Kasumi-1 (cell line): ENCODE measurements at places on chromosomes 4 and X.

DNA sequence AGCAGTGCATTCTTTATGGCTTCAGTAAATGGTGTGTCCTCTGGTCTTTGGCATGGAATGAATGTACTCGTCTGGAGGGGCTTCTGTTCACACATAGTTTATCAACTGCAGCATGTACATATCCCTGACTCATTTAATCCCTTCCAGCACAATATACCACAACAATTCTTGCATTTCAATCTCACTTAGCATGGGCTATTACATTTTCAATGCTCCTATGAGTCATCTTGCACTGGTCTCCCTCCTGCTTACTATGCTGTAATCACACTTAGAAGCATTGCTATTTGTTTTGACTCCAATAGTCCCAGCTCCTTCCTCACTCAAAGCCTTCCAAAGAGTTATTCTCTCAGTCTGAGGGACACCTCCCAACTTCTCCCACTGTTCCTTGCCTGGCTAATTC lies 180.9 kb upstream of the NUDT10 start:
- no peak for DNase-seq

DNA sequence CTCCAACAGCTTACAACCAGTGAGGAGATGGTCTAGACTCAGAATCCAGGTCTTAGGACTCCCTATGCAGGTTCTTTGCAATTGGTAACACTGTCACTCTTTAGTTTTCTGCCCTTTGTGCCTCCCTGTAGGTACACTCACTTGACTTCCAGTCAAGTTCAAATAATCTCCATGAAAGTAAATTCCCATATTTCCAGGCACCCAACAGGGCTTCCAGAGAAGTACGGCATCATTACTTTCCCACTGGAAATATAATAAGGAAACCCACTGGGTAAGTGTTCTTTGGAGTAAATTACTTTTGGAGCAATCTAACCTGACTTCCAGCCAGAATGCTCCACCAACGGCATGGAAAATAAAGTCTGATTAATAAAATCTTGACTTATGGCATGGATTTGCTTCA lies 338.9 kb downstream of the HNRNPD start:
- no peak for DNase-seq

- DNase-seq = no peak
Observed at GRCh38 chrX:98506907-98507306, 1623.2 kb downstream of the RPA4 start.

DNA sequence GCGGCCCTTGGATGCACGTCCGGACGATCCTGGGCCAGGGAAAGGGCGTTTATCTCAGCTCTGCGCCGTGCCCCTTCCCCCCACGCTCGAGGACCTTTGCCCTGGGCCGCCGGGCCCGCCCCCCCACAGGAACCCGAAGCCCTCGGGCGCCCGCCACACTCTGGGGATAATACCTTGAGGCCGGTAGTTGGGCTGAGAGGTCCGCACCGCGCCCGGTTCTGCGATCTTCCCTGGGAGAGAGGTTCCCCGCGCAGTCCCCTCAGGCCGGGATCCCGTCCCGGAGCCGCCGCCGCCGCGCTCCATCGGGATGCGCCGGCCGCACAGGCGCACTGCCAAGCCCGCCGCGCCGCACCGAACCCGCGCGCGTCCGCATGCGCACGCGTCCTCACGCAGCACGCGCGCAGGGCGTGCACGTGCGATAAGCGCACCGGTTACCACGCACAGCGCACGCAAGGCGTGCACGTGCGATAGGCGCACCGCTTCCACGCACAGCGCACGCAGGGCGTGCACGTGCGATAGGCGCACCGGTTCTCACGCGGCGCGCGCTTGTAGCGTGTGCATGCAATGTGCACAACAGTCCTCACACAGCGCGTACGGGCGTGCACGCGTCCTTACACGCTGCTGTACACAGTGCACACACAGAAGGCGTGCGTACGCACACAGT lies at the start of gene MAP7D2:
TSS of gene MAP7D2 (minus strand) at position 331 of the 664 bp plus-strand sequence. CDS start at position 303, 28 bp downstream.
- DNase-seq = no peak

DNA sequence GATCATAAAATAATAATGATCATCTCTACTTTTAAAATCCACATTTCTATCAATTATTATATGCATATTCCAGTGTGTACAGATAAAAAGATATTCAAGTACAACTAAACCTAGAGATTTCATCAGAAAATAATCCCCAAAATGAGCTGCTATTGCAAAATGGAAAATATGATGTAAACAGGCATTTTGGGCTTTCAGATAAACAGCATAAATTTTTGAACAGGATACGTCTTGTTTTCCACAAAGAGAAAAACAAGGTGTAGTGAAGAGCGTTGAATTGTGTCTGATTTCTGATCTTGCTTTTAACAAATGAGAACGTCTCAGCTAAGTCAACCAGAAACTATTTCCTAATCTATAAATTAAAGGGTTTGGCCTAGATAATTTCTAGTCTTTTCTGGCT lies 349.6 kb upstream of the FTHL17 start:
- no peak for DNase-seq

DNA sequence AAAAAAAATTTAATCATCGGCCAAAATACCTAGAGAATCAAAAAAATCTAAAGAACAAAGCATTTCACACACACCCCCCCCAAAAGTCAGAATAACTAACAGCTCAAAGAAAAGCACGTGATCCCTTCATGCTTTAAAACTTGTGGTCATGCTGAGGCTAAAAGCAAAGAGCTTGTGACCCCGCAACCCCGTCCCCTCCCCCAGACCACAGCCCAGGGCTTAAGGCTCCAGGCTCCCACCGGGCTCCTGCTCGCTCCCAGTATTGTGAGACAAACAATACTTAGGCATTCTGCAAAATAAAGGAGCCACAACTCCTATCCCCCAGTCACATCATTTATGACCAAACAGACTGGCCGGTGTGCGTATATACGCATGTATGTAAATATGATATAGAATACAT lies 62.1 kb upstream of the CCDC160 start:
- no peak for DNase-seq

- no peak for DNase-seq
Observed at GRCh38 chr4:1684506-1685234, 557 bp upstream of the FAM53A start.

- DNase-seq = peak; percentile 90
Observed at GRCh38 chrX:136271300-136271699, 20.1 kb upstream of the MAP7D3 start.

- DNase-seq = no peak
Observed at GRCh38 chrX:37590047-37590446, 18.6 kb downstream of the LANCL3 start.

DNA sequence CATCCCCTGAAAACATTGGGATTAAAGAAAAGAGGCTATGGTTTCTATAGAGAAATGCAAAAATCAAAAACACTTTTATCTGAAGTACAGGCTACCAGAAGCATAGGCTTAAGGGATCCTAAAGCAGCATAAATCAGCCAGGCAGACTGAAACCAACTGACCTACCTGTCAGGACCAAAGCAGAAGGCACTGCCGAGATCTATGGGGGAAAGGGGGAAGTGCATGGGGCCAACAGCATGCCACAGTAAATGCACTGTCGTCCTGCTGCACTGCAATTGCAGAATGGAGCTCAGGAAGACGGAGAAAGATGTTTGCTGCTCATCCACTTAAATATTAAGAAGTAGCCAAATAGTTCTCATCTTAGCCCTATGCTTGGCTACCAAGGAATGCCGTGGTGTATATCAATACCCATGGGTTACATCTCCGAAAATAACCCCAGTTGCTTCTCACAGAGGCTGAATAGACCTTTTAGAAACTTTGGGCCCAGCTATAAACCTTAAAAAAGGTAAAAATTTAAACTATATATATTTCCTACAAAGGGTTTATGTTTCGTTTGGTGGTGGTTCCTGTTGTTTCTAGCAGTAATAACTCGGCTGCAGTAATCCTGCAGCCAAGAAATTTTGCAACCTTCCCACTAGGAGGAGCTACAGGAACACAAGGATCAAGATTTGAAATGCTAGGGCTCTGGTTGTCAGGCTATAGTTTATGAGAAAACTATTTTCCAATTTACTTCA lies 312.2 kb upstream of the DIAPH2 start:
- peak; percentile 63 for DNase-seq

DNA sequence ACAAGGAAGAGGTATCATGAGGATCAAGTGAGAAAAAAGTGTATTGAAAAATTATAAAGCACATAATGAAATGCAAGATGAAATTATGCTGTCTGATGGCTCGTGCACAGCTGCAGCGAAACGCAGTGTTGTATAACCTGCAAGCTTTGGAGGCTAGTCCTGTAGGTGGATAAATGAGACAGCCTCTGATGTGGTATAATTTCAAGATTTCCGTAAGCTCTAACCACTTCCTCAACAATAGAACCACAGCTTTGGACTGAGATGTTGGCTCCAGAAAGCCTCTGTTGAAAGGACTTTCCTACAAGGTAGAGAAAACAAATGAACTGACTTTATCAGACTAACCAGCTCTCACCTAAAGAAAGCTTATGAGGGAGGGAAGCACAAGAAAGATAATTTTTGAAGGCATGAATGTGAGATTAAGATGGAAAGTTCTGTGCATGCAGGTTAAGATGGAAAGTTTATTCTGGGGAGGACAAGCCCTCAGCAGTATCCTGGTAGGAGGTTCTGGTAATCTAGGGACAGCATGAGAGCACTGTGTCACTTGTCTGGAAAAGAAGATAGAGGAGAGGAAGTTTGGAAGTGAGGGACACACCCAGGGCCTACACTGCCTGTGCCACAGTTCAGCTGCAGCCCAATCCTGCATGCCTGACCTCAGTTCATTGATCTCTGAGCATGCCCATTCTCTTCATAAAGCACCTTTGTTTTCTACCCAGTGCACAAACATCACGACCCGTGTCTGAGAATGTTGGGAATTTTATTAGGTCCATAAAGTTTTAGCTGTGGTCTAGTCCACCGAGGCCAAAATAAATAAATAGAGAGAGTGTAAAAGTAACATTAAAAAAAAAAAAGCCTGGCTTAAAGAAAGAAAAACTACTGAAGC lies 161.5 kb upstream of the SFRP2 start:
- peak; percentile 71 for DNase-seq

GRCh38 chr4:175386776-175387507 lies 425.1 kb downstream of the GPM6A start:
- no peak for DNase-seq

DNA sequence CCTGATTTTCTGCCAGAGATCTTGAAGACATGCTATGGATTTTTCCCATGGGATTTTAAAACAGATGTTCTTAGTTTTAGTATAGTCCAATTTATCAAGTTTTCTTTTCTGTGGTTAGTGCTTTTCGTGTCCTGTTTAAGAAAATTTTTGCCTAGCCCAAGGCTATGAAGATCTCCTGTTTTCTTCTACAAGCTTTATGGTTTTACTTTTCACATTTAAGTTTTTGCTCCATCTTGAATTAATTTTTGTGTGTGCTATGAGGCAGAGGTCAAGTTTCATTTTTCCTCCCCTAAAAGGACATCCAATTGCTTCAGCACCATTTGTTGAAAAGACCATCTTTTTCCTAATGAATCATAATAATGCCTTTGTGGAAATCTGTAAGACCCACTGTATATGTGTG lies 65.6 kb downstream of the POLR2B start:
- DNase-seq = no peak
